ENCODE measurements at places on chromosomes 16 and 17.
A peak's percentile ranks its signal among the peaks of the same experiment; 100 is the strongest.

DNA sequence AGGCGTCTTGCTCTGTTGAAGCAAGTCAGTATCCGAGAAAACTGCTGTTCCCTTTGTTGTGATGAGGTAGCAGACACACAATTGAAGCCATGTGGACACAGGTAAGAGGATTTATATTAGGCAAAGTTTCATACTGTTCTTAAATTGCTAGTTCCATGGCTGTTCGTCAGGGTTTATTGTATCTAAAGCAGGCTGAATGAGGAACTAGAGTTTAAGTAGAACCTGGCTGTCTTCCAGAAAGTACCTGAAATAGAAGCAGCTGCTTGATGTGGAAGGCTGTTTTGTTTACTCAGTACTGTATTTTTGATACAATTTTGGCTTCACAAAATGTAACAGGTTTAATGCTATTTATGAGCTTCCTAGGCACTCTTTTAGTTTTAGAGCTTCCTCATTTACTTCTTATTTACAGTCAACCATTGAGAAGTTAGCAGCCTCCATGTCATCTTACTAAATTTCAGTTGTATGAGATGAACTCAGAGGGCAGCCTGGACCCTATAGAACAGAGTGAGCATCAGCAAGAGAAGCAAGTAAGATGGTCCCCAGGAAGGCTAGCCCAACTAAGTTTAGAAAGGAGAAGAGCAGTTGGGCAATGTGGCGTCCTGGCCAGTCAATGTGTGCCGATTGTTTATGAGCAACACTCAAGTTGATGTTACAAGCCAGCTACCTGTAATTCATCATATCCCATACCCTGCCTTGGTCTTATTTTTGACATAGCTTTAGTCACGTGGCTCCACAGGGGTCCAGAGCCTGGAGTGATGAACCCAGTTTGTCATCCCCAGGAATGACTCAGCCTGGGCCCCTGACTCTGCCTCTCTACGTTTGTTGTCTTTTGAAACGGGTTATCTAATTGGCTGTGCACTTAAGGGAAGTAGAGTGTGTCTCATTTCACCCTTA lies 9.7 kb upstream of the ARL2BP start:
- DNase-seq, result no peak

DNA sequence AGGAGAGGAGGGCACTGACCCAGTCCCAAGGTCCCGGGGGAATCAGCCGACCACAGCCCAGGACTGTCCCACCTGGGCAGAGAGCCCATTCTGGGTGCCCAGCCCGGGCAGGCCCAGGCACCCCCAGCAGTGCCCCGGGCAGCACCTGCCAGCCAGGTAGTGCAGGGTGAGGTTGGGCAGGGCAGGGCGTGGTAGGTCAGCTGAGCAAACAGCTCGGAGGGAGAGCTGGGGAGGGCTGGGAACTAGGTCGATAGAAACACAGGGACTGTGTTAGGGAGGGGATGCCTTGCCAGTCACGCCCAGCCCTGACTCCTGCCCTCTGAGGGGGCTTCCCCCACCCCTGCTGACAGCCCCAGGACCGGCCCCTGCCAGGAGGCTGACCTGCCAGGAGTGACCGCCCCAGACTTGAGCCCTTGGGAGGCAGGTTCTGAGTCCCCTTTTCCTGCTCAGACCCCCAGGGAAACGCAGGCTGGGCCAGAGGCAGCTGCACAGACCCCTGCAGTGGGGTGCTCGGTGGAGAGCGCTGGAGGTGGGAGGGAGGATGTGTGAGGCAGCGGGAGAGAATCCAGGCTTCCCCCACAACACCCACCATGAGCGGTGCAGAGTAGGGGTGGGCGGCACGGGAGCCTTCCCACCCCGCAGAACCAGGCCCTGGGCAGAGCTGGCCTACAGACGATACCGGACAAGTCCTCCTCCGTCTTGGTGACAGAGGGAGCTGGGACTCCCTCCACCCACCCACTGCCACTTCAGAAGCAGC lies 4.7 kb downstream of the HS3ST6 start:
- DNase-seq, result no peak

- DNase-seq, result no peak
Observed at GRCh38 chr17:66496306-66496705, 193.9 kb downstream of the PRKCA start.

DNA sequence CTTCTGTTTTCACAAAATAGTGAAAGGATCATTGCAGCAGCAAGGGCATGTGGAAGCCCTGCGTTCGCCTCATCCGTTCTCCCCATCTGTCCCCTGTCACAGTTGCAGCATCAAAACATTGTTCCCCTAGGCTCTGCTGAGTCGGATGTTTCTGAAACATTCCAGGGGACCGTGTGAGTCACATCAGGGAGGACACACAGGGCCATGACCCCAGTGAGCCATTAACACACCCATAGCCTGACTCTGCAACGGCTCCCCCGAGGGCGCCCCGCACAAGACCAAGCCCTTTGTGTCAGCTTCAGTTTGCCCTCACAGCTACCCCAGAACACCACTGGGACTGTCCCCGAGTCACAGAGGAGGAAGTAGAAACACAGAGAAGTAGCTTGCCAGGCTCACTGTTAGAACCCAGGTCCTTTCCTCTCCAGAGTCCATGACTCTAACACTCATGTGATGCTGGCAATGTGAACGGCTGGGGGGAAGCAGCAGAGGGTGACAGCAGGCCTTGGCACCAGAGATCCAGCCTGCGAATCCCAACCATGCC lies 63.3 kb upstream of the HSBP1 start:
- peak; percentile 6 for DNase-seq

- no peak for DNase-seq
Observed at GRCh38 chr17:80358861-80359260, 56.1 kb upstream of the ENDOV start.

DNA sequence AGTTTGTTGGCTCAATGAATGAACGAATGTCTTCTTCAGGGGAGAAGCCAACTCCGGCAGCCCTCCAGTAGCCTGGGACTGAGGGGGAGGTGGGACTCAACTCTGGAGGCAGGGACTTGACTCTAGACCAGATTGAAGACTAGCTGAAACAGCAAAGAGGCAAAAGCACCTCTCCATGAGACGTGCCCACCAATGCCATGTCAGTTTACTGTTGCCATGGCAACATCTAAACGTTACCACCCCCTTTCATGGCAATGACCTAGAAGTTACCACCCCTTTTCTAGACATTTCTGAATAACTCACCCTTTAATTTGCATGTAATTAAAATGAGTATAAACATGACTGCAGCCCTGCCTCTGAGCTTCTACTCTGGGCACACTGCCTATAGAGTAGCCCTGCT lies 91.8 kb downstream of the ASIC2 start:
- no peak for DNase-seq

- no peak for DNase-seq
Observed at GRCh38 chr17:18259621-18260331, 686 bp upstream of the MIEF2 start.

DNA sequence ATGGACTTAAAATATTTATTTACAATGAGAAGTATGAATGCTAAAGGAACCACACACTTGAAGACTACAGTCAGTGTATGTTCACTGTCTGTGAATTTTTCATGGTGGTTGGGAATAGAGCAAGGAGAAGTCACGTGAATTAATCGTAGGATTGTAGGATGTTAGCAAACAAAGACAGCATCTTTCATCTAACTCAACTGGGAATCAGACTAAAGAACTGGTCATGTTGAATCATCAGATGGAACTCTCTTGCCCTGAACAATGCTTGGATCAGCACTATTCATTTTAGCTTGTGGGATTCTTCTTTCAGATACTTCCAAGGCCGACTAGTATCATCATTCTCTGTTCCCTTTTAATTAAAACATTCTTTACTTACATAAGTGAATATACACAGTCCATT lies 18.1 kb downstream of the KCNJ2 start:
- DNase-seq, result no peak

GRCh38 chr17:51813140-51813783 lies 345.3 kb downstream of the CA10 start:
- DNase-seq, result no peak

DNA sequence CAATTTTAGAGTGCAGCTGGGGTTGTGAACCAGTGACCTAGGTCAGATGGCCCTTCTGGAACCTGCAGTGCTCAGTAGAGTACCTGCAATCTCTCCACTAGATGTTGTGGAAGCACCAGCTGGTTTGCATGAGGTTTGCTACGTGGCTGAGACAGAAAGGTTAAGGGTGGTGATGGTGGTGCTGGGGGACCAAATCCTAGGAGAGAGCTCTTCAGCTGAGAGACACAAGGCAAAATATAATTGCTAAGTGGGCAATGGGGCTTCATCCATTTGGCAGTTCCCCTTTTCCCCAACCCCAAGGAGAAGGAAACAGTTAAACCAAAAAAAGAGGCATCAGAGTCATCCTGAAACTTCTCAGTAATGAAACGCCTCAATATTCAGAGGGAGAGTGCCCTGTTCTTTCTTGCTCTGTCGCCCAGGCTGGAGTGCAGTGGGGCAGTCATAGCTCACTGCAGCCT lies 13.9 kb downstream of the ITPRIPL2 start:
- no peak for DNase-seq

GRCh38 chr17:64306850-64307463 lies 43.9 kb upstream of the TEX2 start:
- no peak for DNase-seq

DNA sequence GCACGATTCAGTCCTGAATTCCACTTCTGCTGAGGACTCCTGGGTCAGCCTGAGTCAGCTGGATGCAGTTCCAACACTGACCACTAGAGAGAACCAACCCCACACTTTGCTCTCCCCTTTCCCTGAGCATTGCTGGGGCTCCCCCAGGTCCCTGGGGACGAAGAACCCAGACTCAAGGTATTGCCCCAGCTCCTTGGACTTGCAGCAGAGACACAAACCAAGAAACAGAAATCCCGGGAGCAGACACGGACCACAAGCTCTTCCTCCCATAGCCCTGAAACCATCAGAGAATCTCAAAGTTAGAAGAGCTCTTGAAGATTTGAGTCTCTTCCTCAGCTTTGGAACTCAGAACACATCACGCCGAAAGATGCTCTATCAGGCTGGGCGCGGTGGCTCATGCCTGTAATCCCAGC lies 678 bp upstream of the GH1 start:
- DNase-seq, result no peak

DNA sequence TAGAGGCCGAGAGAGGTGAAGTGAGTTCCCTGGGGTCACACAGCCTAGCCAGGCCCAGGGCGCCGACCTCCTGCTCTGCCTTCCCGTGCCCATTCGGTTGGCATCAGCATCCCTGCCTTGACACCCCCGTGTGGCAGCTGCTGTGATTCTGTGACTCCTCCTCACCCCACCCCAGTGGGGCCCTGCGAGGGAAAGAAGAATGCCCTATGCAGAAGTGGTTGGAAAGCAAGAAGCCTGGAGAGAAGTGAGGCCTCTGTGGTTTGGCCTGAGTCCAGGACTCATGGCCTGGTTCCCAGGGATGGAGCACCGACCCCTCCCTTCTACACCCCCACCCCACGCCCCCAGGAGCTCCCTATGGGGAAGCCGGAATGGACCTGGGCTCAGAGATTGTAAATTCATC lies 296.2 kb downstream of the SEC14L1 start:
- DNase-seq, result no peak

DNA sequence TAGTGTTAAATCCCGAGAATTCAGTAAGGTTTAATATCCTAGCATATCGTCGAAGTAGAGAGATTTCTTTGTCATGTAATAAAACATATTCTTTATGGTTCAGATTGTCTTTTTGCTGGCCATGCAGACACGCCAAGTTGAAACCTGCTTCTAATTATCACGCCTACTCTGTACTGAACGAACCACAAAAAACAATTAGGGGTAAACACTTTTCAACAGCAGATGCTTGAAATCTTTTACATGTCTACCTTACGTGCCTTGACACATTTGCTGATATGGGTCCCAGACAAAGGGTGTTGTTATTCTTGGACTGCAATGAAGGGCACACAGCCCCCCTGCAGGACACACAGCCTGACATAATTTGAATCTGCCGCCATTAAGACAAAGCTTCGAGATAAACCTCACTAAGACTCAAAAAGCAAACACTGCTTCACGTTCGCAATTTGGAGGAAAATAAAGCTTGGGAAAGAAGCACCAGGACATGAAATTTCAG lies 13.3 kb downstream of the WIPI1 start:
- no peak for DNase-seq

GRCh38 chr16:84738255-84739038 lies 38.6 kb downstream of the USP10 start:
- no peak for DNase-seq

- no peak for DNase-seq
Observed at GRCh38 chr16:1626327-1626726, 14.2 kb downstream of the CRAMP1 start.

GRCh38 chr17:57696050-57696449 lies 49.0 kb downstream of the CCDC182 start:
- no peak for DNase-seq
